ENCODE measurements at places on chromosomes 2 and 18.

- DNase-seq, result no peak
These were observed 136.7 kb downstream of the ACKR3 start for GRCh38 chr2:236706288-236706687.

DNA sequence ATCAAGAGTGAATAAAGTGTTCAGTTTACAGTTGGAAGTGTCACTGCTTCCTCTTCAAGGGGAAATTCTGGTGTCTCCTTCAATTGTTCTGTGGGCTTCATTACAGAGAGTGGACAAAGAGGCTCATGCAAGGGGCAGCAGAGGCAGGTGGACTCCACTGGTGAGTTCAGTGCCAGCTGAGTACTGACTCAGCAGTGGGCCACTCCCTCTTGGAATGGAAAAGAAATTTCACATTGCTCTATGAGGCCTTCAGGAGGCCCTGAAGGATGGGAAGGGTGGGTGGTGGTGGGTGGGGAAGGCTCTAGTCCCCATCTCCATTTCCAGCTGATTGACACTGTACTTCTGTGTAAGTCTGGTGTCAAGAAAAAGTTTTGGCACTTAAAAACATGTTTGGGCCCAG, 66.4 kb downstream of the PRELID3A start:
- DNase-seq, result no peak

- DNase-seq, result peak; percentile 76
These were observed 15.9 kb upstream of the SEC11C start for GRCh38 chr18:59123588-59124369.

DNA sequence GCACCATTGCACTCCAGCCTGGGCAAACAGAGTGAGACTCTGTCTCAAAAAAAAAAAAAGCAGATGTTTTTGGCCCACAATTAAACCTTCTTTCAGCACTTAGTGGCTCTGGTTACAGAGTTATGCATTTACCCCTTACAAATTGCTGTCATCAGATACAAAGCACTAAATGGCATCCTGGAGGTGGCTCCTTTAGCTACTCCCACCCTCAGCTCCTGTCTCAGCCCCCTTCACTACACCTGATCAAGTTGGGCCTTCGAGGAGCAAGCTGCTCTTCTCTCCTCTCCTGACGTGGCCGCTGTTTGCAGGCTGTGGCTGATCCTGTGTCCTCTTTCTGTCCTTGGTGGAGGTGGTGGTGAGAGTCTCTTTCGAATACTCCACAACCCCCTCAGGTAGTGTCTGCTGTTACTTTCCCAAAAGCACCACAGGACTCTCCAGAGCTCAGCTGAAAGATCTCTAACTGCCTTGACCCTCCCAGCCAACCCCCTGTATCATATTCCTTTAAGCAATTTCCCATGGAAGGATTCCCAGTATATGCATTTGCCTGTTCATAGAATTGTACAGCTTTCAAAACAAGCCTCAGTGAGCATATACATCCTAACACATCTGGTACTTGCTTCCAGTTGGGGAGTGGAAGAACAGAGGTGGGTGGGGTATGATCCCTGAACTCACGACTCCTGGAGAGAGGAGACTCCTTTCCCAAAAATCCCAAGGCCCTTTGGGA, 285.9 kb downstream of the CLIP4 start:
- DNase-seq, result no peak

GRCh38 chr2:223760838-223761502, 76.4 kb downstream of the AP1S3 start:
- peak; percentile 95 for DNase-seq

DNA sequence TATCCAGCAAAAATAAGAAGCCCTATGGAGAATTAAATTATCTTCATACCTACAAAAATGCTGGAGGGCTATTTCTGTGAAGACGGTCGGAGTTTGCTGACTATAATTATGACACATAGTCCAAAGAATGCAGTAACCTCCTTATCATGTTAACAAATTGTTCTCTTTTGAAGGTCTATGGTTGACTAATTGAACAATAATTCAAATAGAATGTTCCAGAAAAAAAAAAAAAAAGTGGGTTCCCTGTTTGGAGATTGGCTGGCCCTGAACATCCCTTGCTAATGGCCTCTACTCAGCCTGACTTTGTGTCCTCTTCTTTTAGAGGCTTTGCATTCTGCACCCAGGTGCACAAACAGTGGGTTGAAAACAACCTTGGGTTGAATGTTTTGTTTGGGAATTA, 82.8 kb upstream of the CCBE1 start:
- DNase-seq, result peak; percentile 83

GRCh38 chr2:239881031-239881471, 144.1 kb downstream of the NDUFA10 start:
- DNase-seq, result no peak

DNA sequence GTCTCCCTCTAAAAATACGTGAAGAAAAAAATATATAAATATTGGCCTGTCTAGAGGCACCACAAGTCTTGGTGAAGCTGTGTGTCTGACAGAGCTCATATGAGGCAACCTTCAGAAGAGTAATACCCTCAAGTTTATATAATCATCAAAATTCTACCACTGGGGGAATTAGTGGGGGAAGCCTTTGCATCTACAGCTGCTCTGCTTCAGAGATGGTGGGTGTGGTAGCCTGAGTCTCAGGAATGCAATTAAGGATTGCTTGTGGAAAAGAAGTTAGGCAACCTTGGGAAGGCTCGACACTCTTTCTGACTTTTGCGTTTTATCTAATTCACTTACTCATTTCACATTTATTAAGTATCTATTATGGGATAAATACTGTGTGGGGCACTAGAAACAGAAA, 17.4 kb downstream of the TPGS2 start:
- no peak for DNase-seq

DNA sequence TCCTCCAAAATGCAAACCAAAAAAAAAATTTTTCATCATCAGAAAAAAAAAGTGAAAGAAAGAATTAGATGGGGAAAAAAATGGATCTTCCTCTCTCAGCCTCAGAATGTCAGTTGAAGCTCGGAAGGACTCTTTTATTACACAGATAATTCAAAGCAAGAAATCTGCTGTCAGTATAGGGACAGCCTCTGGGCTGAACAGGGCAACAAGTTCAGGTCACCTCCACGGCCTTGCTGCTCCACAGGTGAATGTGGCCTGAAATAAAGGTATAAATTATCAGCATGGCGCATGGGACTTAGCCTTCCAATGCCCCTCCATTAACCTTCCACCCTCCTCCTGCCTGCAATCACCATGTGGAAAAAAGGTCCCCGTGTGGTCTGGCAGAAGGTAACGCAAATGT, 316.8 kb upstream of the POU3F3 start:
- DNase-seq, result no peak

DNA sequence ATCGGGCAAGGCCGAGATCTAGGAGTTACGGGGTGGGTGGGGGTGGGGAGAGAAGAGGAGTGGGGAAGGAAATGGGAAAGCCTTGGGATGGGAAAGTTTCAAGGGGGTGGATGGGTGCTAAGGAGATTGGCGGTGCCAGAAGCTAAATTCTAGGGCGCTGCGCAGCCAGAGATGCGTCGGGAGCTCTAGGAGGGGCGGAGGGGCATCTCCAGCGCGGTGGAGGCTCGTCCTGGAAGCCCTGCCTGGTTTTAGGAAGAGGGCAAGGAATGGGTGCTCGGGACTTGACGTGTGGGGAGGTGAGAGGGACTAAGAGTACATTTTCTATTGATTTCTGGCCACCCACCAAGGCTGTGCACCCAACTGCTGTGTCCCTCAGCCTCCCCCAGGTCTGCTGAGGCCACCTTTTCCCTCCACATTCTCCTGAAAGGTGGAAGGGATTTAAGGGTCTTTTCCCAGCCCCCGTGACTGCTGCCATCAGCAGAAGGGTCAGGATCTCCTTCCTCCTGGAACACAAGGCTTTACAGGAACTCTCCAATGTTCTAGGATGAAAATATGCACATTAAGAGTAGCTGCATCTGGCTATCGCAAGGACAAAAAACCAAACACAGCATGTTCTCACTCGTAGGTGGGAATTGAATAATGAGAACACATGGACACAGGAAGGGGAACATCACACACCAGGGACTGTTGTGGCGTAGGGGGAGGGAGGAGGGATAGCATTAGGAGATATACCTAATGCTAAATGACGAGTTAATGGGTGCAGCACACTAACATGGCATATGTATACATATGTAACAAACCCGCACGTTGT, 1.4 kb downstream of the C2orf72 start:
- DNase-seq, result no peak

GRCh38 chr2:22274661-22275060, 1110.3 kb upstream of the KLHL29 start:
- DNase-seq, result no peak

- no peak for DNase-seq
These were observed 215.3 kb downstream of the CALCRL start for GRCh38 chr2:187232749-187233148.

- DNase-seq, result peak; percentile 21
These were observed 8.7 kb upstream of the KIAA2012 start for GRCh38 chr2:202064171-202064880.

GRCh38 chr18:37243741-37244140, 321.9 kb downstream of the CELF4 start:
- DNase-seq, result no peak

- DNase-seq, result no peak
These were observed 54.5 kb upstream of the SETBP1 start for GRCh38 chr18:44626236-44626635.

DNA sequence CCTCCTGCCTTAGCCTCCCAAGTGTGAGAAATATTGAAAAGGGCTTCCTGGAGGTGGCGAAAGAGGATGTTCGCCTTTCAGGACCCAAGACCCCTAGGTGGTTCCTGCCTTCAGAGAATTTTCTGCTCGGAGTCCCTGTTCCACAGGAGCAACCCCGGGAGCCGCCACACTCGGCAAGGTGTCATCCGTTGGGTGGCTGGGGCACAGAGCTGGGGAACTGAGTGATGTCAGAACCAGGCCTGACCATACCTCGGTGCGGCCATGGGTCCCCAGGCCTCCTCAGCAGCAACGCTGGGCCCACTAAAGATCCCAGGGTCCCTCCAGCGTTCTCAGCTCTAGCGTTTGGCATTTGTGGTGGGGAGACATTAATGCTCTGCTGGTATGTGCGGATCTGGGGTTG, 23.7 kb upstream of the TAF1B start:
- DNase-seq, result no peak

GRCh38 chr2:46481198-46482193, 2.1 kb downstream of the TMEM247 start:
- peak; percentile 71 for DNase-seq

DNA sequence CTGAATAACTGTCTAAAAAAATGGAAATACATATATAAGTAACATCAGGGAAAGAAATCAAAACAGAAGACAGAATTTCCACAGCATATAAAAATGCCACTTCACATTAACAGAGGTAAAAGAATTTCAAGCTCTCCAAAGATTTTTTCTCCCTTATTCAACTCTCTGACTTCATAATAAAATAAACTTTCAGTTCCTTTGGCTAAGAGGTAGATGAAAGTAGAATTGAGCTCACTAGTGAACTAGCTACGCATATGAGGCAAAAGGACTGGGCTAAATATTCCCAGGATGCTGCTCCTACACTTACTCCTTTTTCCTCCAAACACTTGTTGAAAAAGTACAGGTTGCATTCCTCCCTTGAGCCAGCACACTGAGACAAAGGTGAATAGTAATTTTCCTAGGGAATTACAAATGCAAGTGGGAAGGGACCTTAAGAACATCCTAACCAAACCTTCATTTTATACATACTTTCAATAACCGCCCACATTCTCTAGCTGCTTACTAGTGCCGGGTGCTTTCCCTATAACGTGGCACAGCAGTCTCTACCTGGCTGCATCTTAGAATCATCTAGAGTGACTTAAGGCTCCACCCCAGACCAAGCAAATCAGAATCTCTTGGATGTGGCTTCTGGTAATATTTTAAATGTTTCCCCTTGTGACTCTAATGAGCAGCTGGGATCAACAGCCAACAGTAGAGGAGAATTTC, 136.6 kb downstream of the MTCL1 start:
- no peak for DNase-seq

- DNase-seq, result no peak
These were observed 825.8 kb downstream of the DCC start for GRCh38 chr18:53165770-53166169.

DNA sequence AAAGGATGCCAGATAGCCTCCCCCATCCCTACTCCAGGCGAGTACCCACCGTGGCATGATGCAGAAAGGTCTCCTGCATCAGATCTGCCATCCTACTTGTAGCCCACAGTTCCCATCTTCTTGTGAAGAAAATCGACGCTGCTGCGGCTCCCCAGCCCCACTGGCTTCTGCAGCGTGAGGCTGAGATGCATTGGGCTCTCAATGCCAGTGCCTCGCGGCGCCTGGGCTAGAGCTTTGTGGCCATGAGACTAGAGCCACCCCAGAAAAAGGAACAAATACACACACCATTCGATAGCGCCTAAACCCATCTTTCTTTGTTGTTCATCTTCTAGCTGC, 2.8 kb downstream of the NOL4 start:
- no peak for DNase-seq

- no peak for DNase-seq
These were observed 34.5 kb upstream of the LRRC30 start for GRCh38 chr18:7196421-7196820.

- DNase-seq, result no peak
These were observed 120.9 kb upstream of the COL3A1 start for GRCh38 chr2:188853307-188853706.

DNA sequence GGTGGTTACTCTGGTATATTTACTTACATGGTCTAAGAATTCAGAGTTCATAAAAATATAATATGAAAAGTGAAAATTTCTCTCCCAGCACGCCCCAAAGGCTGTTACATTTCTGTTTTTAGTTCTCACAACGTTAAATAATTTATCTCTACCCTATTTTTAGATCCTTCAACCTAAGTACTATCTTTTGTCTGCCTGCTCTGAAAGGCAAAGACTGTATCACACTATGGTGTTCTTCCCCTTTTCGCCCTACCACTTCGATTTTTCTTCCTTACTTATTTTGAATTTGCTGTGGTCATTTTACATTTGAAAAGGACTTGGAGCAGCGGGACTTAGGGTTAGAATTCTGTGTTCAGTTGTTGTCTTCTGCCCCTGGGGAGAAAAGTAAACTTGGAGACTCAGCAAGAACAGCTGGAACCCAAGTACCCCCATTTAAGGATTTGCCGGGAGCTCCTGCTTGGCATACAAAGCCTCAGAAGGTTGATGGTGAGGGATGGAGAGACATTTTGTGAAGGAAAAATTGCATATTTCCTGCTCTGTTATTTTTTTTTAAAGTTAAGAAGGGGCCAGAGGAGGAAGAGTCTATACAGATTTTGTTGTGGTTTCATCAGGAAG, 19.0 kb downstream of the ADAM23 start:
- DNase-seq, result no peak

DNA sequence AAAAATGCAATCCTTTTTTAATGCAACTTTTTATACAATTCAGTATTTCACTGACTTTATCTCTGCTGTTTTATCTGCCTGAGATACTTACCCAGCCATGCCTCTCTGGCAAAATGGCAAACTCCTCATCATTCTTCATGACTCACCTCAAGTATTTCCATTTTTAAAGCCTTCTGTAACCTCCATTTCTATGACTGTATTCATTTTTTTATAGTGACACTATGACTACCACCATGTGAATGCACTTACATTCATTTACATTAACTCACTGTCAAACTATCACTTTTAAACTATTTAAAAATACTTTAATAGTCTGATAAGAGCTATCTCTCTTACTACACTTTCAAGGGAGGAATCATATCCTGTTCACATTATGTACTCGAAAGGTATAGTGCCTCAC, 99.4 kb upstream of the SCN7A start:
- DNase-seq, result peak; percentile 90
